ENCODE measurements at places on chromosomes 11 and 22.

- DNase-seq = no peak
Observed at GRCh38 chr11:74182635-74183034, 11.5 kb downstream of the PPME1 start.

DNA sequence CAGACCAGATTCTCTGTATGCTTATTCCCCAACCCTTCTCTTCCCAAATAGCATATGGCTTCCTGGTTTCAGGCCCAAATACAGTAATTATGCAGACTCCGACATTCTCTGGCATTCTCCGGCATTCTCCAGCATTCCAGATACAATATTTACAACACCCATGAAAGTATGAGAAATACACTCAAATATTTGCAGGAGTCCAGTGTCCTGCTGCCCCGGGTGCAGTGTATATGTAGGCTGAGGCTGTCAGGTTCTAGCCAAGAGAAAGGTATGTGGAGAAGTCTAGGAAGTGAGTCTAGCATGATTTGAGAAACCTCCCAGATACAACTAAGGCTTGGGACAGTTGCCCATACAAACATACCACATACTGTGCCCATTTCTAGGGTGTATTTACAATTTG lies 160.7 kb downstream of the SOX6 start:
- no peak for DNase-seq

- DNase-seq = no peak
Observed at GRCh38 chr22:49294656-49295464, 532.8 kb downstream of the BRD1 start.

GRCh38 chr22:22207845-22208564 lies 36.6 kb upstream of the VPREB1 start:
- peak; percentile 74 for DNase-seq

DNA sequence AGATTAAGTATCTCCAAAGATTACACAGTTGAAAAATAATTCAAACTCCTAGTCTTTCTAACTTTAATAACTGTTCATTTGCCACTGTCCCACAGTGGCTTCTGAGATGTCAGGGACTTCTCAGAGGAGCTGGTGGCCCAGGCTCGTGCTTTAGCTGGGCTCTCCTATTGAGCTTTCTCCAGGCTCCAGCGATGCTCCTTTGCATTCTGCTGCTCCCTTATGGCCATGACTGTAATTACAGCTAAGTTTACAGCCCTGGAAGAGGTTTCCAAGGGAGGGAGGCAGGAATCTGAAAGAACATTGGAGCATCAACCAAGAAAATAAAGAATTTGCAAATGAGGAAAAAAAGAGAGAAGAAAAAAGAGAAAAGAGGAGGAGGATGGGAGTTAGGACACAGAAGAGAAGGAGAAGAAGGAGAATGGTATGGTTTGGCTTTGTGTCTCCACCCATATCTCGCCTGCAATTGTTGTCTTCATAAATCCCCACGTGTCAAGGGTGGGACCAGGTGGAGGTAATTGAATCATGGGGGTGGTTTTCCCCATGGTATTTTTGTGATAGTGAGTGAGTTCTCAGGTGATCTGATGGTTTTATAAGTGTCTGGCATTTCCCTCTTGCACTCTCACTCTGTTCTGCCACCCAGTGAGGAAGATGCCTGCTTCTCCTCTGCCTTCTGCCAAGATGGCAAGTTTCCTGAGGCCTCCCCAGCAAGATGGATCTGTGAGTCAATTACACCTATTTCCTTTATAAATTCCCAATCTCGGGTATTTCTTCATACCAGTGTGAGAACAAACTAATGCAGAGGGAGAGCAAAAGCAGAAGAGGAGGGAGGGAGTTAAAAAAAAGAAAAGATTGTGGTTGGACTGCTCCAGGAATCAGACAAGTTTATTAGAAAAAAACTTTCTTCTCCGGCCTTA lies 857.0 kb downstream of the KCNA4 start:
- no peak for DNase-seq

GRCh38 chr11:36719358-36720107 lies 121.5 kb upstream of the RAG2 start:
- DNase-seq = no peak

GRCh38 chr11:92053216-92053615 lies 171.4 kb upstream of the FAT3 start:
- DNase-seq = no peak

GRCh38 chr22:35051013-35051535 lies 14.9 kb upstream of the ISX start:
- no peak for DNase-seq

DNA sequence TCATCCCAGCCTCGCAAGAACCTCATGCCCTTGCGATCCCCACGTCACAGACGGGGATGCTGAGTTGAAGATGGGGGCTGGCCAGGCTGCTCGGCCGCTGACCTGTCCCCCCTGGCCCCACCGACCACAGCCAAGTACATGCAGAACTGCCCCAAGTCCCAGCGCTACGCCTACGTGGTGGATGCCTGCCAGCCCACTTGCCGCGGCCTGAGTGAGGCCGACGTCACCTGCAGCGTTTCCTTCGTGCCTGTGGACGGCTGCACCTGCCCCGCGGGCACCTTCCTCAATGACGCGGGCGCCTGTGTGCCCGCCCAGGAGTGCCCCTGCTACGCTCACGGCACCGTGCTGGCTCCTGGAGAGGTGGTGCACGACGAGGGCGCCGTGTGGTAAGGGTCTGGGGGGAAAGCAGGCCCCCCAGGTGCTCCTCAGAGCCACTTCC lies 10.0 kb downstream of the MUC5B start:
- no peak for DNase-seq

- no peak for DNase-seq
Observed at GRCh38 chr11:66892911-66893310, 36.0 kb downstream of the LRFN4 start.

DNA sequence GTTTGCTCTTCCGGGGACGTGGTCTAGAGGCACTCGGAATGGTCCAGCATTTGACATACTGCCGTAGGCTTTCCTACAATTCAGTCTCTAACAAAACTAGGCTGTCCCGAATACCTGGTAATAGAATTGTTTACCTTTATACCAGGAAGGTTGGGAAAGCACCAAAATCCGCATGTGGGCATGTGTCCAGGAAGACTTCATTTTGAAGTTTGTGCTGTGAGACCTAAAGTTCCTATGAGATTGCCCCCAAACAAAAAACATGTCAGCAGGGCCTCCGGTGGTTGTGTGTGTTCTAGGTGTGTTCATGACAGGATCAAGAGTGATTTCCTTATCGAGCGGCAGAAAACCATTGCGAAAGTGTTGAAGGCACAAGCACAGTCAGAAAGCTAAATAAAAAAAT lies 26.1 kb downstream of the HSPA8 start:
- DNase-seq = no peak

DNA sequence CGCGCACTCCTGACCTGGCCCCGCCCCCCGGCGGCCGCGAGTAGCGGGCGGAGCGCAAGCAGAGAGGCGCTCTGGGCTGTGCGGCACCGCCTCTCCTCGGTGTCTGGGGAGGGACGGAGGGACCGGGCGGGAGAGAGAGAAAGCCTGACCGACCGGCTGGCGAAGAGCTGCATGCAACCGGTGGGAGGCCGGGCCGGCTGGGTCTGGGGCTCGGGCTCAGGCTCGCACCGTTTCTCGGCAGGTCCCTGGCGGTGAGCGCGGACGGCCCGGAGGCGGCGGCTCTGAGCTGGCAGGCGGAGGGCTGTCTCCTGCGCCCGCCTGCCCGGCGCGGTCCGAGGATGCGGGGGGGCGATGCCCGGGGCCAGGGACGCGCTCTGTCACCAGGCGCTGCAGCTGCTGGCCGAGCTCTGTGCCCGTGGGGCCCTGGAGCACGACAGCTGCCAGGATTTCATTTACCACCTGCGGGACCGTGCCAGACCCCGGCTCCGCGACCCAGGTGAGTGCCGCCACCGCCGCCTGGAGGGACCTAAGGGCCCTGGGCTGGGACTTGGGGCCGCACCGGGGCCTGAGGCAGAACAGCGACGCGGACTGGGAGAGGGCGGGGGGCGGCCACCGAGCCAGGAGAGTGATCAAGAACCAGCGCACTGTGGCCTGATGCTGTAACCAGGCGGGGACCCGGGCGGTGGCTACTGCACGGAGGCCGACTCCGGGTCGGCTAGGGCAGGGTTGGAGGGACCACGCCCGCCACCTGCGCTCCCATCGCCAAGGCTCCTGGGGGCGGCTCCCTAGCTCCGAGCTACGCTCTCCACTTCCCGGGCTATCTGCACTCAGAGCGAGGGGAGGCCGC lies at the start of gene SYT9:
Gene SYT9 (plus strand): TSS at position 69 of the 847 bp plus-strand sequence. CDS start 283 bp downstream, at position 352.
- DNase-seq = no peak

DNA sequence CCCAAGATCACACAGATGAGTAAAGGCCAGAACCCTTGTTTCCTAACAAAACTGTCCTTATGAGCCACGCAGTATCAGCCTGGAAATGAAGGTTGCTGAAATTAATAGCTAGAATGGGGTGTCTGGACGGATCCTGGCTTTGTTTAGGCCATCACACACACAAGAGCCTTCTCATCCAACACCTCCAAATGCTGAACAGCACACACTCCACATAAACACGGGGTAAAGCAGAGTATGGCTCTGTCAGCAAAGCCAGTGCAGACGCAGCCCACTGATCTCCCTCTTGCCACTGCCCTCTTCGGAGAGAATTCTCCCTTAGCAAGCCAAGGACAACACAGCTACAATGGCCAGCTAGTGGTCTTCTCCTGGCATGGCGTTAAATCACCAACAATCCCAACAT lies 392.6 kb upstream of the SYN3 start:
- no peak for DNase-seq

DNA sequence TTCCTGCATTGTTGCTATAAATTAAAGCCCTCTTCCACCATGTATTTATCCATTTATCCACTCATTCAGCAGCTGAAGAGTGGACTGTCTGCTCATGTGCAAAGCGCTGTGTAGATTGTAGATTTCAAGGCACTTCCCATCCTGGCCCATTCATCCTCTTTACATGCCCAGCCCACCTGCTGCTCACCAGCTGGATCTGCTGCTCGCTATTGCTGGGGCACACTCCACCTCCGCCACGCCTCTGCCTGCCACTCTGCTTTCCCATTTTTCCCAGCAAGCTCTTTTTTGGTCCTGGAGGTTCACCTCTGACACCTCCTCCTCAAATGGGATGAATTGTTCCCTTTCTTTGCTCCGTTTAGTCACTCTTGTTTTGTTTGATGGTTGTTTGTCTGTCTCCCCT lies 48.3 kb downstream of the CEP164 start:
- no peak for DNase-seq

GRCh38 chr11:3853899-3854659 lies 1.4 kb upstream of the STIM1 start:
- peak; percentile 49 for DNase-seq

GRCh38 chr11:125304136-125304535 lies 139.6 kb downstream of the PKNOX2 start:
- DNase-seq = no peak

GRCh38 chr11:131253656-131254151 lies 116.7 kb upstream of the NTM start:
- no peak for DNase-seq

DNA sequence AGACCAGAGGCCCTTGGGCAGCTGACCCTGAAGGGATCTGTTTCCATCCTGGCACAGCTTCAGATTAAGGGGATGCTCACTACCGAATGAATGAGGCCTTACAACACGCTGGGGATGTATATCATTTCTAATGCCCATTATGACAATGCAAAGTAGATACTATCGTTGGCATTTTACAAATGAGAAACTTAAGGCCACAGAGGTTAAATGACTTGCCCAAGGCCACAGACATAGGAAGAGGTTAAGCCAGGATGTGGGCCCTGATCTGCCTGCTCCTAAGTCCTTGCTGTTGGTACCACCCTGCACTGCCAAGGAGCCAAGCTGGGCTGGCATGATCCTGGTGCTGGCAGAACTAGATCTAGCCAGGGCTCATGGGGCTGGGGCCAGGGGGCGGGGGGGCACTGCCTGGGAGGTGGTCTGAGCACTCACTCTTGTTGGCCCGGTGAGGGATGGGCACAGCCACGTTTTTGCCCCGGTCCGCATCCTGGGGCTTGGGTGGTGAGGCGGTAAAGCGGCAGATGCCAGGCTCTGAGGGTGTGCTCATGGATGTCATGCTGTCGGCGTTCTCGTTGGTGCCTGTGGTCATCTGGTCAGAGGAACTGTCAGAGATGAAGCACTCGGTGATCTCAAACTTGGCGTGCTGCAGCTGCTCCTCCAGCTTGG lies 102.8 kb downstream of the CEP164 start:
- DNase-seq = no peak

- DNase-seq = no peak
Observed at GRCh38 chr11:44136176-44136945, 40.9 kb downstream of the EXT2 start.

DNA sequence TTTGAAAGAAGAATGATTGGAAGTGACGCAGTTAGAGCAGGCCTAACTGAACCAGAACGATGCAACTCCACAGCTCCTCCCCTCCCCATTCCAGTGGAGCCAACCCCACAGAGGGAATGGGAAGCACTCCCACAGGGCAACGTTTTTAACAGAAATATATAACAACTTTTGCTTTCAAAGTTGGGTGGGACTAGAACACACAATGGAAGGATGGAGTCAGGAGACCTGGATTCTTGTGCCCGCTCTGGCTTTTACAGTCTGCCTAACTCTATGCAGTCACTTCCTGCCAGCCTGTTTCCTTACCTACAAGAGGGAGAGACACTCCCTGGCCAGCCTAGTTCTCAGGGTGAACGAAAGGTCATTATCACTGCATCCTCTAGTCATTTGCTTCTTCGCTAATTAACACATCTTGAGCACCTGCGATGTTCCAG lies 75.5 kb downstream of the PACSIN2 start:
- DNase-seq = no peak

Measured in T-helper 9 cell (primary cell).